ENCODE measurements at places on chromosomes 11 and 22. TPM values are rescaled to one million over a fixed set of nuclear protein-coding genes. Genes with fewer than 3 reads are reported as not detected.

OR4C46 gene
- total RNA-seq: not detected

OR10D3 gene
- not detected for total RNA-seq

MRPL17 gene
- 33.1 TPM for total RNA-seq

ZBTB16 gene
- 9.5 TPM for total RNA-seq

RFPL1 gene
- 0.22 TPM for total RNA-seq

TRIM49 gene
- not detected for total RNA-seq

PANX3 gene
- total RNA-seq: not detected

B3GAT3 gene
- total RNA-seq: 67.3 TPM

- no peaks in the 10 kb centered on the region for H3K27me3 ChIP-seq
- H3K27ac ChIP-seq: peak overlapping the region; percentile 95
- DNase-seq: no peak
- H3K36me3 ChIP-seq: no peaks in the 10 kb centered on the region
- H3K4me1 ChIP-seq: peaks cover 16% of the 10 kb centered on the region
- H3K4me3 ChIP-seq: no peak overlapping the region
Measured at GRCh38 chr22:39098026-39098425, 982 bp downstream of the APOBEC3H start.

GRCh38 chr11:12845163-12845562, 164.0 kb upstream of the RASSF10 start:
- no peaks in the 10 kb centered on the region for H3K27me3 ChIP-seq
- H3K36me3 ChIP-seq: no peaks in the 10 kb centered on the region
- no peak overlapping the region for H3K4me3 ChIP-seq
- no peak overlapping the region for H3K27ac ChIP-seq

DNA sequence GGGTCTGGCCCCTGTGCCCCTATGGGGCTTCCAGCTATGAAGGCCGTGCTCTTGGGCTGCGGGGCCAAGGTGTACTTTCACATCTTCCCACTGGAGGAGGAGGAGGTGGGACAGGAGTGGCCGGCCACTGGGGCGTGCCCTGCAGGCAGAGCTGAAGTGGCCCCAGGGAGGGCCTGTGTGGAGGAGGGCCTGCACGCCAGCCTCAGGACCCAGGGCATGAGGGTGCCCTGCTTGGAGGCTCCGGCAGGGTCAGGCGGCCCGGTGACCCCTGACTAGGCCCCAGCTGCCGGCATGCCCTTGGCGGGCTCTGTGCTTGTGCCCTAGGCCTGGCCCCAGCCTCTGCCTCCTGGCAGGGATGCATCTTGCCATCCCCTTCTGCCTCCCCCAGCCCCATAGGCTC, 5.2 kb downstream of the PRR5 start:
- H3K27me3 ChIP-seq: peaks cover 8% of the 10 kb centered on the region
- peaks cover 4% of the 10 kb centered on the region for H3K4me1 ChIP-seq
- H3K36me3 ChIP-seq: no peaks in the 10 kb centered on the region

- H3K36me3 ChIP-seq: no peaks in the 10 kb centered on the region
- H3K27me3 ChIP-seq: no peaks in the 10 kb centered on the region
- peaks cover 17% of the 10 kb centered on the region for H3K4me1 ChIP-seq
- H3K27ac ChIP-seq: peak overlapping the region; percentile 32
Measured at GRCh38 chr11:125593114-125593820, 615 bp downstream of the STT3A start.

DNA sequence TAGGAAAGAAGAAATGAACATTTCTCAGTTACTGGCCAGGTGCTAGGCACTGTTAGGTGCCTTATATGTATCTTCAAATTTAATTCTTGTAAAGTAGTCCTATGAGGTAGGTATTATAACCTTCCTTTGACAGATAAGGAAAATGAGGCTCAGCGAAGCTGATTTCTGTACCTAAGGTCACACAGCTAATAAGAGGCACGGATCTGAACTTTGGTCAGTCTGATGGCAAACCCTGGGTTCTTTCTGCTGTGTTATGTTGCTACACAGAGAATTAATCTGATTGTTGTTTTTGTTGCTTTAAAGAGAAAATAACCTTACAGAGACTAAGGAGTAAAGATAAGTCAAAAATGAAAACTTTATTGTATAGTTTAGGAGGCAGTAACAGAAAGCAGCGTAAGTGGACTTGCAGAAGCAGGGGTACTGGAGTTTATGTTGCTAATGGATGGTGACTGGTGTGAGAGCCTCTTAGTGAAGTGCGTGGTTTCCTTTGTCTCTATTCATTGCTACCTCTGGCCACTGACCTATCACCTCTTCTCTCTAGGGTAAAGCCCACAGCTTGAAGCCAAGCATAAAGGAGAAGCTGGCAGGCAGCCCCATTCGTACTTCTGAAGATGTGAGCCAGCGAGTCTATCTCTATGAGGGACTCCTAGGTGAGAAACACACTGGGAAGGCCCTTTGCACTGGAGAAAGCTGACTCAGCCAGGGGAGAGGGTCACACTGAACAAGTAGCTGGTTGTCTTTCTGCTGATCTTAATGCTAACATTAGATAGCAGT, 38.3 kb downstream of the MADD start:
- DNase-seq: no peak
- peaks cover 7% of the 10 kb centered on the region for H3K36me3 ChIP-seq
- no peak overlapping the region for H3K4me3 ChIP-seq
- H3K27me3 ChIP-seq: no peaks in the 10 kb centered on the region
- H3K27ac ChIP-seq: no peak overlapping the region

GRCh38 chr11:36598051-36598450, at the start of gene RAG2:
RAG2 (minus strand) TSS chr11:36598236; CDS start chr11:36594168, 4,068 bp downstream.
- no peak for DNase-seq
- H3K4me3 ChIP-seq: no peak within 1 kb of the TSS
- H3K4me1 ChIP-seq: peaks cover 8% of the 10 kb centered on the region
- no peak within 1 kb of the TSS for H3K27ac ChIP-seq
- peaks cover 8% of the 10 kb centered on the region for H3K27me3 ChIP-seq
- no peaks in the 10 kb centered on the region for H3K36me3 ChIP-seq

DNA sequence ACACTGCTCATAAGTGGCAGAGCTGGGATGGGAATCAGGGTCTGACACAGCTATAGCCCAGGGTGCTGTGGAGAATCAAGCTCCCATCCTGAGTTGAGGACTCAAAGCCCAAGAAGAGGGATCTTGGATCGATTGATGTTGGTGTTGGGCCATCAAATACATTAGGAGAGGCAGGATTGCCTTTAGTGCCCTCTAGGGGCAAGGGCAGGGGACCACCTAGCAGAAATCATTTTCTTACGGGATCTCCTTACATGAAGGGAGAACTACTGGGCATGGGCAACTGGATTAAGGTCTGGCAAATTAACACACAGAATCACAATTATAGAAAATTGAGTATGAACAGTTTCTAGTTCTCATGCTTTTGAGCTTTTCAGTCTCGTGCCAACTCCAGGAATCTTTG, 24.9 kb upstream of the EMSY start:
- no peaks in the 10 kb centered on the region for H3K36me3 ChIP-seq
- DNase-seq: no peak
- no peak overlapping the region for H3K4me3 ChIP-seq
- peaks cover 9% of the 10 kb centered on the region for H3K27me3 ChIP-seq
- no peak overlapping the region for H3K27ac ChIP-seq

DNA sequence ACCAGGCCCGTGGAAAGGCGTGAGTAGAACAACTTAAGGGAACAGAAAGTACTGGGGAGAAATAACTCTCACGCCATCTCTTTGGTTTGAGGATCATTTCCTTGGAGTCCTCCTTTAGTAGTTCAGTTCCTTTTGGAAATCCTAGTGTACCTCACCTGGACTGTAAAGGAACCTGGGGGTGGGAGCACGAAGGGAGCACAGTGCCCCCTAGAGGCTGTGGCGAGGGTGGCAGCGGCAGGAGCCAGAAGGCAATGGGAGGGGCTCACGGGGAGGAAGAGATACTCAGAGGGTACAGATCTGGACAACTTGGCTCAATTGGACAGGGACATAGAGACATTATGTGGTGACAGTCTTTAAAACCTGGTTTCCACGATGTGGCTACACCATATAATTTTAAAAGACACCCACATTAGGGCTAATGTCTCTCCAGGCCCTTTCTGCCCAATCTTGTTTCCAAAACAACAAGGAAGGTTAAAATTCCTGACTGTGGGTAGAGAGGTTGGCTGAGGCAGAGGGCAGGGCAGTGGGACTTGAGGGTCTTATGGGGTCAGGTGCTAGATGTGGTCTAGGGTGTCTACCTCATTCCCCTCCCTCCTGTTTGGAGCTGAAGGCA, 87.0 kb downstream of the CSNK2A3 start:
- H3K36me3 ChIP-seq: no peaks in the 10 kb centered on the region
- H3K27me3 ChIP-seq: peaks cover 19% of the 10 kb centered on the region
- H3K4me1 ChIP-seq: no peaks in the 10 kb centered on the region

DNA sequence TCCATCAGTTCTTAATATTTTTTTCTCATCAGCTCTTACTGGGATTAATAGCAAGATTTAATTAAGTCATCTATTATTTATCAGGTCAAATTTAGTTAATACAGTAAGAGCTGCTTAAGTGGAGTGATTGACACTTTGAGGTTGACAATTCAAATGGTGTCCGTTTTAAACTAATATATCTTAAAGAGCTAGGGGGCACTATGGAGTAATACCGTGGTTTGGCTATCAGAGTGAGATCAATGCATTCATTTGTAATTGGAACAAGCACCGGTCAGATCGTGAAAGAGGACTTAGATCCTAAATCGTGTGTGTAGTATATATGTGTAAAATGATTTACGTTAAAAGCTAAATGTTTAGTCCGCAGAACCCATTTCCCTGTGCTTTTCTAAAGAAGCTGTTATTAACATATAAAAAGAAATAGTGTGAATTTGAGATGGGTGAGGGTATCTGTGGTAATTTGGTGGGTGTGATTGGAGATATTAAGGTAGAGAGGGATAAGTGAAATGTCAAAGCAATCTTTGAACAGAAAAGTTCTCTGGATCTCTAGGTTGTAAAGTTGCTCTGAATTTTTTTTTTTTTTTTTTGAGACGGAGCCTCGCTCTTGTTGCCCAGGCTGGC, 2.3 kb downstream of the SIK2 start:
- no peak for DNase-seq
- no peaks in the 10 kb centered on the region for H3K36me3 ChIP-seq
- H3K27ac ChIP-seq: no peak overlapping the region
- H3K27me3 ChIP-seq: no peaks in the 10 kb centered on the region

- H3K27ac ChIP-seq: no peak overlapping the region
- no peaks in the 10 kb centered on the region for H3K36me3 ChIP-seq
Measured at GRCh38 chr11:79481795-79482194, 41.0 kb upstream of the TENM4 start.

GRCh38 chr11:102546923-102547471, 16.4 kb upstream of the MMP7 start:
- H3K4me1 ChIP-seq: no peaks in the 10 kb centered on the region
- DNase-seq: peak; percentile 4
- H3K36me3 ChIP-seq: no peaks in the 10 kb centered on the region
- no peaks in the 10 kb centered on the region for H3K27me3 ChIP-seq
- H3K27ac ChIP-seq: no peak overlapping the region
- no peak overlapping the region for H3K4me3 ChIP-seq

GRCh38 chr22:25067851-25068421, 115.4 kb downstream of the KIAA1671 start:
- no peaks in the 10 kb centered on the region for H3K27me3 ChIP-seq
- H3K4me3 ChIP-seq: no peak overlapping the region
- H3K36me3 ChIP-seq: no peaks in the 10 kb centered on the region
- H3K4me1 ChIP-seq: peaks cover 97% of the 10 kb centered on the region
- H3K27ac ChIP-seq: peak overlapping the region; percentile 81
- DNase-seq: peak; percentile 82

DNA sequence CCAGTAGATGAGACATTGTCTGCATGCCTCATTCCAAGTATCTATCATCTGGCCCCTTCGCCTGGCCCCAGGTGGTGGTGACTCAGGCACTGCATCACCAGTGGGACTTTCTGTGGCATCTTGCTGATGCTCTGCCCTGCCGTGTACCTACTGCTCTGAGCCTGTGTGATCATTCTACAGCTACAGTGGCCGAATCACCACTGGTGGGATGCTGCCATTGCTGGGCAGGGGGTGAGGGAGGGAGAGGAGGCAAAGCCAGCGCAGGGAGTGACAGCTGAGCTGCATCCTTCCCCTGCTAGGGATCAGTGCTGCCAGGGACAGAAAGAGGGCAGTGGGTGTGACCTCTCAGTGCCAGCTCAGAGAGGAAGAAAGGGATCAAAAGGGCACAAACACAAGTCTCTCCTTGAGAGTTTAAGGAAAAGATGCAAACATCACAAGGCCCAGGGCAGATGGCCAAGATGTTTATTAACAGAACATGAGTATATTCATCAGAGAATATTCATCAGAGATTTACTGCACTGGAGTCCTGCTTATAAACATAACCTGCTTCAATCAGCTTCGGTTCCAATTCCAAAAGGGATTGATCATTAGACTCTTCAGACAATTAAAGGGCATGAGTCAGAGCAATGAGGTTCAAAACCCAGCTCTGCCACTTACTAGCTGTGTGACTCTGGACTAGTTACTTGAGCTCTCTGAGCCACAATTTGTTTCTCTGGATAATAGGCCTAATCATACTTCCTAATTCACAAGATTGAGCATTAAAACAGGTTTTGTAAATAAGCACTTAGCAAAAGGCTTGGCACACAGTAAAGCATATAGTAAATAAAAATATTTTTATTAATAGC, 109.8 kb downstream of the NAT10 start:
- no peaks in the 10 kb centered on the region for H3K4me1 ChIP-seq
- no peak overlapping the region for H3K27ac ChIP-seq
- DNase-seq: no peak
- no peak overlapping the region for H3K4me3 ChIP-seq
- H3K27me3 ChIP-seq: peaks cover 3% of the 10 kb centered on the region

- no peak for DNase-seq
- peaks cover 22% of the 10 kb centered on the region for H3K27me3 ChIP-seq
- no peaks in the 10 kb centered on the region for H3K36me3 ChIP-seq
- H3K27ac ChIP-seq: no peak overlapping the region
- no peak overlapping the region for H3K4me3 ChIP-seq
- H3K4me1 ChIP-seq: no peaks in the 10 kb centered on the region
Measured at GRCh38 chr11:46202149-46202548, 75.3 kb upstream of the CREB3L1 start.

GRCh38 chr22:21661991-21662390, 3.8 kb upstream of the PPIL2 start:
- H3K27ac ChIP-seq: no peak overlapping the region
- no peaks in the 10 kb centered on the region for H3K27me3 ChIP-seq
- peaks cover 27% of the 10 kb centered on the region for H3K4me1 ChIP-seq
- no peaks in the 10 kb centered on the region for H3K36me3 ChIP-seq

DNA sequence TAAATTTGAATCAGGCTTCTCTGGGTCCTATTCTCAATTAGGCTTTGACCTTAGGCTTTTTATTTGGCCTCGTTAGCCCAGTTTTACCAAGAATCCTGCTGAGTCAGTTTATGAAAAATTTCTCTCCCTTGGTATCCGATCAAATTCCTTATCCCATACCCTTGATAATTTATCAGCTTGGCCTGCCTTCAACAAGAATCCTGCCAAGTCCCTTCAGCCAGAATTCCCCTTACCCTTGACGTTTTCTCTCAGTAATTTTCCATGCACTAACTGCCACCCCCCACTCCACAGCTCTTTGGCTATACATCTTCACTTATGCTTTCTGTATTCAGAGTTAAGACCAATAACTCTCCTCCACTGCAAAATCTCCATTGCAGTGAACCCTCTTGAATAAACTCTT, 811.0 kb upstream of the CCDC90B start:
- H3K4me1 ChIP-seq: no peaks in the 10 kb centered on the region
- no peak overlapping the region for H3K27ac ChIP-seq
- H3K36me3 ChIP-seq: no peaks in the 10 kb centered on the region
- H3K4me3 ChIP-seq: no peak overlapping the region
